Activated CD8-positive, alpha-beta memory T cell treated with anti-CD3 and anti-CD28 coated beads, Interleukin-2, amount 50 U/mL, for 48 hours (primary cell): ENCODE measurements at places on chromosomes 4 and X.

- DNase-seq, result no peak
Observed at GRCh38 chr4:129131343-129131742, 35.4 kb downstream of the C4orf33 start.

GRCh38 chr4:124642846-124643245 lies 69.7 kb downstream of the ANKRD50 start:
- DNase-seq, result no peak

DNA sequence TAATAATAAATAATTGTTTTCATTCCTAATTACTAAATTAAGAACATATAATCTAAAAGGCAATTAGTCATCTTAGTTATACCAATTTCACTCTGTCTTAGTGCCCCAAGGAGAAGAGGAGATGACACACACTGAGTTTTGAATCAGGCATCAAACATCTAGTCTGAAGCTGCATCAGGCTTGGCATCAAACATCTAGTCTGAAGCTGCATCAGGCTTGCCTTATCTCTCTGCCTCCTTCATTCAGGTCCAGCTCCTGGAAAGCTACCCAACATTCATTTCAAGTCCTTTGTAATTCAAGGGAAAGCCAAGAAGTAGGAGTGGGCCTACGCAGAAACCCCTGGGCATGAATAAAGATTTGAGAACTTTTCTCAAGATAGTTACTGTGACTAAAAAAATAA lies 62.2 kb downstream of the SH3RF1 start:
- no peak for DNase-seq

GRCh38 chrX:133215747-133216146 lies 2.4 kb downstream of the TFDP3 start:
- no peak for DNase-seq

- DNase-seq, result no peak
Observed at GRCh38 chr4:36183232-36183631, 61.1 kb downstream of the ARAP2 start.

GRCh38 chr4:58760737-58761136 lies 1650.6 kb upstream of the IGFBP7 start:
- DNase-seq, result no peak

DNA sequence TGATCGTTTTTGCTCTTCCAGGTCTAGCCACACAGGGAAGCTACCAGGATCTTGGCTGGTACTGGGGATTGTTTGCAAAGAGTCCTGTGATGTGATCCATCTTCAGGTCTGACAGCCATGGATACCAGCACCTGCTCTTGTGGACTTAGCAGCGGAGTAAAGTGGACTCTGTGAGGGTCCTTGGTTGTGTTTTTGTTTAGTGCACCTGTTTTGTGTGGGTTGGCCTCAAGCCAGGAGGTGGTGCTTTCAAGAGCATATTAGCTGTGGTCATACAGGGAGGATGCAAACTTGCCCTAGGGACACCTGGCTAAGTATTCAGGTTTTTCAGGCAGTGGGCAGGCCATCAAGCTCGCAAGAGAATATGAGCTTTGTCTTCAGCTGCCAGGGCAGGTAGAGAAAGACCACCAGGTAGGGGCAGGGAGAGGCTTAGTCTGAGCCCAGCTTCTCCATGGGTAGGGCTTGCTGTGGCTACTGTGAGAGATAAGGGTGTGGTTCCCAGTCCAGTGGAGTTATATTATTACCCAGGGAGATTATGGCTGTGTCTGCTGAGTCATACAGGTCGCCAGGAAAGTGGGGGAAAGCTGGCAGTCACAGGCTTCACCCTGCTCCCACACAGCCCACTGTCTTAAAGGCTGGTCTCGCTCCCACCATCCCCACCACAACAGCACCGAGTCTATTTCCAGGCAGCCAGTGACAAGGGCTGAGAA lies 293.7 kb downstream of the PCDH18 start:
- no peak for DNase-seq

GRCh38 chr4:23219779-23220408 lies 527.2 kb downstream of the GBA3 start:
- DNase-seq, result no peak

- DNase-seq, result no peak
Observed at GRCh38 chr4:137116144-137116543, 416.1 kb downstream of the PCDH18 start.

- no peak for DNase-seq
Observed at GRCh38 chr4:104129243-104129642, 365.5 kb downstream of the CXXC4 start.

DNA sequence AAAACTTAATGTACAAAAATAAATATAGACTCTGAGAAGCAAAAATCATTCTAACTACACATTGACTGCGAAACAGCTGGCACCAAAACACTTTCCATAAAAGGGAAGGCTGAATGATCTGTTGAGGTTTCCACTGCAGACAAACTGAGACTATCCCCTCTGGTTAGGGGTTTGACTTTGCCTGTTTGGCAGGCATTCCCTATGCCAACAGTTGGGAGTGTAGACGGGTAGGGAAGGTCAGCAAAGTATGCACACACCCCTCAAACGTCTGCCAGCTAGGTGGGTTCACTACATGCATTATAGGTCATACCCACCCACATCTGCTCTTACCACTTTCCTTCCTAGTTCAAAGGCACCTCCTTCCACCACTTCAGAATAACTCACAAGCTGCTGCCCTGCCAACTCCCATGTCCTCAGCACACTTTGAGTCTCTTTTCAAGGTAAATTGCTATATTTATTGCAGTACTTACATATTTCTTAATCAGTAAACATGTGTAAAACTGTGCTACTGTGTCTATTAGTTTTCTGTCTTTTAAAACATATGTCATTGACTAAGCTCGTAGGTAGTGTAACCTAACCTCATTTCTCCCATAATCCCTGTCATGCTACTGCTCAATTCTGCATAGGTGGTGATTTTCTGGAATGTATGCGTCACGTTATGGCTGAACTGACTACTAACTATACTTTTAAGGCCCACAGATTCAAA lies 12.4 kb downstream of the CTSO start:
- DNase-seq, result no peak

DNA sequence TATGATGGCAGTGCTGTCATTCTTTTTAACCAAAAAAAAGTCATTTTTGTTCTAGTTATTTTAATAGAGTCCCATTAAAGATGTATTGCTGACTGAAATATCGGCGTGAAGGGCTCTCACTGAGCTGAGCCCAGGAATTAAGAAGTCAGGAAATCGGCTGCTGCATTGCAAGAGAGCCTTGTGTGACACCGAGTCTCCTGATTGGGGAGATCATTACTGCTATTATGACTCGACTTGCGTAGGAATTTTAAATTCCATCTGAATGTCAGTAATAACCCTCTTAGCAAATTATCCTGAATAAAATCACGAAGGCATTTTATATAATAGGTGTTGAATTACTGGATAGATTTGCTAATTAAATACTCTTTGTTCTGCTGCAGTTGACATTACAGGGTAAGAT lies 111.5 kb downstream of the POLA1 start:
- DNase-seq, result no peak

- no peak for DNase-seq
Observed at GRCh38 chr4:180448306-180448705, 1794.9 kb upstream of the TENM3 start.

DNA sequence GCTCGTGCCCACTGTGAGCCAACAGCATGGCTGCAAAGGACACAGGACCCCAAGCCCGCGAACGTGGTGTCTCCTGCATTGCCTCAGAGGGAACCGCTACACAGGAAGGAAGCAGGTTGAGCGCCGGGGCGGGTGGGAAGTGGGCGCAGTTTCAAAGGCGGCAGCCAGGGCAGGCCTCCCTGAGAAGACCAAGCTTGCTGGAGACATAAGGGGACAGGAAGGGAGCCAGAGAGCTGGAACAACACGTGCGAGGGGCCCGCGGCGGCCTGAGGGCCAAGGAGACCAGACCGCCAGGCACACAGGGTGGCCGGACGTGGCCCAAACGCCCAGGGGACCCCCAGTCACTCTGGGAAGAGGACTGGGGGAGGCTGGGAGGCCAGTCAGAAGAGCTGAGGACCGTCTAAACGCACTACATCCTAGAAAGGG lies 32.0 kb downstream of the CTBP1 start:
- DNase-seq, result peak; percentile 85

GRCh38 chr4:139300431-139301112 lies 733 bp upstream of the NAA15 start:
- no peak for DNase-seq

DNA sequence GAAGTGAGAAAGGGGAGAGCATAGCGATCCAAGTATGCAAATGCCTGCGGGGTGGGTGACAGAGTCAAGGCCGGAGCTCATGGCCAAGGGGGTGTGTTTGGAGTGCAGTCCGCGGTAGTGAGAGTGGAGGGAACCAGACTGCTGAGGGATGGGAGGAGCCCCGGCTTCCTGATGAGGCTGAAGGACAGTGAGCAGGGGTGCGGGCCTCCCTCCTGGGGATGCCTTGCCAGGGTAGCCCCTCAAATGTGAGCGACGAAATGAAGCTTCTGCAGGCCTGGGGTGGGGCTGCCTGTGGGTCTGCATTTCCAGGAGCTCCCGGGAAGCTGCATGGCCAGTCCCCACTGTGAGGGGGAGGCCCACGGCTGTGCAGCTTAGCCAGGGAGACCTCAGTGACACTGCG lies 45.0 kb downstream of the PSAPL1 start:
- DNase-seq, result peak; percentile 6

GRCh38 chr4:186727169-186727976 lies 3.7 kb upstream of the FAT1 start:
- DNase-seq, result no peak

DNA sequence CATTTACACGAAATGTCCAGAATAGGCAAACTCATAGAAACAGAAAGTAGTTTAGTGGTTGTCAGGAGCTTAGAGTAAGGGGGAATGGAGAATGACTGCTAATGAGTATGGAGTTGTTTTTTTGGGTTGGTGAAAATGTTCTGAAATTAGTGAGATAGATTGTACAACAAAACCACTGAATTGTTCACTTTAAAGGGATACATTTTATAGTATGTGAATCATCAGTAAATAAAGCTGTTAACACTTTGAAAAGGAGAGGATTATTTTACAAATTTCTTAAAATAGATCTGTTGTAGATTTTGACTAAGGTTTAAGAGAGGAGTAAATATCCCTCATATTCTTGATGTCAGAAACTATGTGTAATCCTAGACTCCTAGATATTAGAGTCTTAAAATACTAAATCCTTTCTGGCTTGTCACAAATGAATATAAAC lies 82.7 kb downstream of the RAPGEF2 start:
- no peak for DNase-seq

GRCh38 chr4:8855818-8856245 lies 15.8 kb downstream of the HMX1 start:
- DNase-seq, result no peak

DNA sequence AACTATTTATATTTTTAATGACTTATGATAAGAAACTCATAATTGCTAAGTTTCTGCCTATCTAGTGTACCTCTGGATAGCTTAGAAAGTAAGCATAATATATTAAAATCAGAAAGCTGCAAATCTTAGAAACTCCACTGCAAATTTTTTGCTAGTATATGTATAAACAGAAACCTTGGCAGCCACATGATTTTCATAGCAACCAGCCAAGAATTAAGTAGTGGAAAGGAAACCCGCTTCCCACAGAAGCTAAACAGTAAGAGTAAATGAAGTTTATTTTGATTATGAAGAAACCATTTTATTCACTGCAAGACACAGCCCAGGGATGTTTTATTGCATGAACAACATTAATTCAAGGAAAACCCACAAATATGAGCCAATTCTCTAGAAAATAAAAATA lies 872.5 kb upstream of the ADGRL3 start:
- DNase-seq, result no peak

DNA sequence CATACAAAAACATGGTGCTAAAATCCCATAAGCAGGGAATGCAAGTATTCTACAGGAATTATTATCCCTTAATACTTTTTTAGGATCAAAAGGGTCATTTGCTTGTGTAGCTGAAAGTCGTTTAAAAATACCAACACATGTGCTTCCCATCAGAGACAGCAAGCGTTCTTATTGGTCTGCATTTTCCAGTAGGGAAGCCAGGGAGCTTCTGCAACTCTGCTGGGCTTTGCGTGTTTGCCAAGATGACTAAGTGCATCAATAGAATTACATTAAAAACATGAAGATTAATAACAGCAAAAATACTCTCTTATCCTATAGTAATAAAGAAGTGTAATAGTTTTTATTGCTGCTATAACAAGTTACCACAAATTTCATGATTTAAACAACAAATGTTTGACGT lies 111.2 kb downstream of the QDPR start:
- no peak for DNase-seq

GRCh38 chrX:129661369-129661768 lies 6.6 kb upstream of the APLN start:
- DNase-seq, result no peak

DNA sequence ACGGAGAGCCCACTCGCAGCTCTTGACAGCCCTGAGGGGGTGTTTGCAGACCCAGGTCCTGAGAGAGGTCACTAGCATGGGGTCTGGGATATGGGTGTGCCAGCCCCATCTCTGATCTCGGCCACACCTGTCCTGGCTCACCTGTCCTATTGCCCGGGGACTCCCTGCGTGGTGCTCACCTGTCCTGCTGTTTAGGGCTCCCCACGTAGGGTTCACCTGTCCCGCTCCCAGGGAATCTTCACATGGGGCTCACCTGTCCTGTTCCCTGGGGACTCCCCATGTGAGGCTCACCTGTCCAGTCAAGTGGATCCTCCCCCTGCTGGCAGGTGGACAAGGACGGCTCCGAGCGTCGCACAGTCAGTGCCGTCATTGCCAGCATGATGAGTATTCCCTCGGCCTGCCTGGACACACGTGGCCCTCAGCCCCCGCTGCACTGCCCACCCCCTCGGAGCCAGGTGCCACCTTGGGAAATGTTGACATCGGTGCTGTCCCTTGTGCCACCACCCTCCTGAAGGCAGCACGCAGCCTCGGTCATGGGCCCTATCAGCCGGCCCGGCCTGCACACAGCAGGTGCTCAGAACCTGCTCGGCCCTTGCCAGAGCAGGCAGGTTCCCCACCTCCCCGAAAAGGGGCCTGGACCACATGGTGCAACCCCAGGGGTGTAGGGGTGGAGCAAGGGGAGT lies 6.3 kb downstream of the SLC49A3 start:
- DNase-seq, result peak; percentile 55

GRCh38 chrX:10617999-10618351 lies 2.4 kb downstream of the MID1 start:
- DNase-seq, result no peak

GRCh38 chrX:121836000-121836399 lies 788.6 kb downstream of the GLUD2 start:
- no peak for DNase-seq

GRCh38 chrX:109601486-109601885 lies 23.5 kb downstream of the KCNE5 start:
- DNase-seq, result no peak

DNA sequence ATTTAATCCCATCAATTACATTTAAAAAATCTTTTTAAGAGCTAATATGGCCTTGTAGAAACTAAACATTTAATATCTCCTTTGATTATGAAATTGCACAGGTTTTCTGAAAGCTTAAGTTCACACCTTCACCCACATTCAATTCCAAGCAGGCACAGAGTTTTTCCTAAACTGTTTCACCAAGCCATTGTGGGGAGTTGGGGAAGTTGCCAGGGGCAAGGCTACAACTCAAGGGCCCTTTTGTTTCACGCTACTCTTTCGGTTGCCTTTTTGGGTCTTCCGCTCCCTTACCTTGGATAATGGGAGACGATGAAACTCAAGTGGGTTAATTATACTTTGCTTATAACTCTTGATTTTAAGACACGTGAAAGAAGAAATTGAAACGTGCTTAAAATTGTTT lies 33.3 kb downstream of the APBB2 start:
- no peak for DNase-seq
